ENCODE measurements at places on chromosomes 2 and 18.

- DNase-seq = no peak
These were observed 14.2 kb upstream of the MSL3B start for GRCh38 chr2:233882353-233882752.

DNA sequence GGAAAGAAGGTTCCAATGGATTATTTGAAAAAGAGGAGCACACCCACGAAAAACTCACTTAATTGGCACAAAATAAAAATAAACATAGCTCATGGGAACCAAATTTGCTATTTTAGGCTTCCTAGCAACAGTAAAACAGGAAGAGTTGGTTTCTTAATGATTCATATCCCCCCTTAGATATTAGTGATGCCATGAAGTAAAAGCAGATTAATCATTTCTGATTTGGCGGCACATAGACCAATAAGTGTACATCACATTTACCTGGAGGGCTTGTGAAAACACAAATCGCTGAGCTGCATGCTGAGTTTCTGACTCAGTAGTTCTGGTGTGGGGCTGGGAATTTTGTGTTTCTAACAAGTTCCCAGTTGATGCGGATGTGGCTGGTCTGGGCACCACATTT is 260.4 kb downstream of the SLC4A3 start:
- no peak for DNase-seq

- DNase-seq = no peak
These were observed 133.8 kb upstream of the PKDCC start for GRCh38 chr2:41913921-41914609.

DNA sequence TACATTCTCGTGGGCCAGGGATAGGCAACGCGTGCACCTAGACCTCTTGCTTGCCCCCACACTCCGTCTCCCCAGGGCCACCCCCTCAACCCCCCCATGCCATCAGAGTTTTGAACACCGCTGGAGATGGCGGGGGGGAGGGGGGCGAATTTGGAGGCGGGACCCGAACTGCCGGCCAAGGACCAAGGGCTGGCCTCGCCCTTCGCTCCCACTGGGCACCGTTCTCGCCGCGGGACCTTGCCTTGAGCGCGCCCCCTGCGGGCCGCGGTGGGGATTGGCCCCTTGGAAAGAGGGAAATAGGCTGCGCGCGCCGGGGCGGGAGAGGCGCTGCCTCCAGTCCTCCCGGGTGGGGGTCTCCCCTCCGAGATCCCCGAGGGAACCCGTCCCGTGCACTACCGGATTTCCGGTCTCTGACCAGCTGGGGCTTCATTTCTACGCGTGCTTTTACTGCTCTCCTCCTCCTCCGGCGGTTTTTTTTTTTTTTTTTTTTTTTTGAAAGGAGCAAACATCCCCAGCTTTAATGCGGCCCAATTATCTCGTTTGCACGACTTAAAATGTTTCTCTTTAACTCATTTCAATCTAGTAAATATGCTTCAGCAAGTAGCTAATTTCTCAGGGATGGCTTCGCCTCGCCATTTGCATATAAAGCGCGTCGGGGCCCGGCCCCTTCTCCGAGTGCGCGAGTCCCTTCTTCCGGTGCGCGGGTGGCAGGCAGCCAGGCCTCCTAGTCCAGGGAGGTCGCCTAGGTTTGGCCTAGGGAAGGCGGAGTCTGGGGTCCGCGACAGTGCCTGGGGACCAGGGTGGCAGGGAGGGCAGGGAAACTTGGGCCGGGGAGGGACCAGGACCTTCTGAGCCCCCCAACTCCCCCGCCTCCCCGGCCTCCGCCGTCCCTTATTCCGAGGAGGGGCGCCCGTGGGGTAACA is 10.0 kb upstream of the GBX2 start:
- DNase-seq = no peak

DNA sequence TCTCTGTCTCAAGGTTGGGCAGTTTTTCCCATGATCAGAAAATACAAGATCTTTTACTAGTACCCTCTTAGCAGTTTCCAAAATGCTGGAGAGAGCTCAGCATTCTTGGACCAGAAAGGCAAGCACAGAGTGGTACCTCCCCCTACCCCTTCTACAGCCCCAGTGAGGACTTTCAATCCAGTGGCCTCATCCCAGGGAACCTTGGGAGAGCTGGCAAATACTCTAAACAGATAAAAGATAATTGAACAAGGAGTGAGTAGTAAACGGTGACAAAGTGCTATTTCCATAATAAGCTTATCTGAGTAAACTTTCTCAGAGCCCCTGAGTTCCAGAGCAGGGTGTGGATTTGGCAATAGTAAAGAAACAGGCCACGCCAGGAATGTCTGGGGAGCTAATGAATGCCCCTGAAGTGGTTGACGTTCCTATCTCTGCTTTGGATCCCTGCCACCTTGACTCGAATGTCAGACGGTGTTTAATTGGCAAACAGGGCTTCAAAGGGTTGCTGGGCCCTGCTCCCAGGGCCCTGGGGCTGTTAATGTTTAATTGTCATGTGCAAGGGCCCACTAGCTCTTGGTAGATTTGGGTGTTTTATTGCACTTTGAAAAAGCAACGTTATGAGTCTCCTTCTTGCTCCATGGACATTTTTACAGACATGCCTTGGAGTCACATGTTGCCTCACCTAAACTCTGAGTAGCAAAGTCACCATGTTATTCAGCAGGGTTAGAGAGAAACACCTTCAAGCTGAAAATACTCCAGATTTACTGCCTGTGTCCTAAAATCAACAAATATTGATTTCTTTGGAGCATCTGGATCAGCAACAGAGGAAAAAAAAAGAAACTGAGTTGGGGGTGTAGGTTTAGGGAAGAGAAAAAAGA is 239.9 kb downstream of the CYRIA start:
- no peak for DNase-seq

DNA sequence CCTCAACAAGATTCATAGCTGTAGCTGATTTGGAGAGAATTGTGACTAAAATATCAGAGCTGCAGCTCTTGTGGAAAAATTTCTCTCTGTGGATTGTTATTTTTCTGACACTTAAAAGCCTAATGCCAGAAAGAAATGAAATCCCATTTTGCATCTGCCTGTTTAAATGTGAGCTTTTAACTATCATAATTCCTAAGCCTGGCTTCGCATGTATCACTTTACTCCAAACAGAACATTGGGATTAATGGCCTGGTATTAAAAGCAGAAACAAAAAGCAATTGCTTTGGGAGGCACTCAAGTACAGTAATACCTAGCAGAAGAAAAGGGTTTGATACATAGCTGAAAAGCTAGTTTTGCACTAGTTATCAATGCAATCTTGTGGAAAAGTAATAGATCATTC is 164.2 kb upstream of the FSHR start:
- DNase-seq = no peak

- DNase-seq = no peak
These were observed 5.1 kb downstream of the B4GALT6 start for GRCh38 chr18:31679133-31679742.

DNA sequence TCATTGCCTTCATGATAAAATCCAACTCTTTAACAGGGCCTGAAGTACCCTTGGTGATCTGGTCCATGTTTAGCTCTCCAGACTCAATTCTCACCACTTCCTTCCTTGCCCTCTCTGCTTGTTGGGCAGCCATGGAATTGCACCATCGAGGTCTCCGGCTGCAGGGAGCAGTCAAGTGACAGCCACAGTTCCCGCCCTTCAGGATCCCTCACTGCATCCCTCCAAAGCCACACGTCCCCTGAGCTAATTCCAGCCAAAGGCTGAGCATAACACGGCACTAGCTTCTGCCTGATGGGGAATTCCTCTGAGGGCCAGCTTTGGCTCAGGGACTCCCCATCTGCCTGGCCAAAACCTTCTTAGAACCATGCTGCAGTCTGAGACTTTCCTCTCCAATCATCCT is 47.4 kb upstream of the SLC1A4 start:
- no peak for DNase-seq

DNA sequence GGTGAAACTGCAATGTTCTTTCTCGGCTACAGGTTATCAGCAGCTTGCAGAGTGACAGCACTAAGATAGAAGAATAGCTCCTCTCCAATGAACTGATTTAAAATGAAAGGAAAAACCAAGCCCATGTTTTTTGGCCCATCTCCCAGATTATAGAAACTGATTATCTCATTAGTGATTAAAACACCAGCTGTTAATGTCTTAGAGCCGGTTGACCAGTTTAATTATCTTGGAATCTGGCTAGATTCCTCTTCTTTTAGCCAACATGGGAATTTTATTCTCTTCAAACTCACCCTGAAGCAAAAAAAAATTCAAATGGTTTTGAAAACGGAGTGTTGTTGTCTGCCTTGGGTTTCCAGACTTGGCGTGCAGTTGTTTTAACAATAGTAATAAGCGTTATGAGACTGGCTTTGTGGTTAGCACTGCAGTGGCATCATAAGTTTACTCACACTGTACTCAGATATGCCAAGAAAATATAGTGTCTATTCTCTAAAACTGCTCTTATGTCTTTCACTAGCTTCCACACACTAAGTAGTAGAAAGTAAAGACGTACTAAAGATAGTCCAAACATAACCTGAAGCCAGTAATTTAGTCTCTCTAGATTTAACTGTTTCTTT is 665.3 kb downstream of the STK39 start:
- no peak for DNase-seq

DNA sequence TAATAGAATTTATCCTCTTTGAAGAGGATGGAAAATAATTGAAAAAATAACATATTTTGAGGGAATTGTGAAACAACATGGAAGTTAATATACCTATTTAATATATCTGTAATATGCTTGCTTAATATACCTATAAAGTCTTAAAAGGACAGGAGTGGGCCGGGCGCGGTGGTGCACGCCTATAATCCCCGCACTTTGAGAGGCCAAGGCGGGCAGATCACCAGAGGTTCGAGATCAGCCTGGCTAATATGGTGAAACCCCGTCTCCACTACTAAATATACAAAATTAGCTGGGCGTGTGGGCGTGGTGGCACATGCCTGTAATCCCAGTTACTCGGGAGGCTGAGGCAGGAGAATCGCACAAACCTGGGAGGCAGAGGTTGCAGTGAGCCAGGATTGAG is 254.9 kb downstream of the TMX3 start:
- DNase-seq = no peak

DNA sequence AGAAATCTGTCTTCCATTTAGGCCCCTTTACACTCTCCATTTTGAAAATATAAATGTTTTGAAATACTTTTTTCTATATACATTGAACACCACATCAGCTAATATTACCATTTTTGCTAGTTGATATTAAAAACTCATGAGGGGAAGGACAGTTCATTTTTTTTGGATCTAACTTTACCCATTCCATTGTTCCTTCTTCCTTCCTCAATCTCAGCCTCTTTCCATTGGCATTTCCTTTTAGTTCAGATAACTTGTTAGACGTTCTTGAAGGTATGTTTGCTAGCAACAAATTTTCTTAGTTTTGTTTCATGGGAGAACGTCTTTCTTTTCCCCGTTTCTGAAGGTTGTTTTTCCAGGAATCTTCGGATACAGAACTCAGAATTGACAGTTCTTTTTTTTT is 759.0 kb downstream of the SOCS6 start:
- no peak for DNase-seq

DNA sequence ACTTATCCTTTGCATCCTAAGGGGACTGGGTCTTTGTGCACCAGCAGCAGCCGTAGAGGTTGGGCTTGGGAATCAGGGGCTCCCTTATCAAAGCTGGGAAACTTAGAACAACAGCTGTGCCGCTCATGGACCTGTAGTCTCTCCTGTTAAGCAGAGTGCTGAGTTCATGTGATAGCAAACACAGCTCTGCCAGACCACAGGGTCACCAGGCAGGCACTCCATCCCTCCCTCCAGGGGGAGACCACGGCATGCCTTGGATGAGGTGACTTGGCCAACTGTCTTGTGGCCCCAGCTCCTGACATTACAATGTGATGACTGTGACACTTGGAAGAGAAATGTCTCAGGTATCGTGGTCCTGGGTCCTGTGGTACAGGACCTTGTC is 60.0 kb downstream of the DGKD start:
- DNase-seq = no peak

DNA sequence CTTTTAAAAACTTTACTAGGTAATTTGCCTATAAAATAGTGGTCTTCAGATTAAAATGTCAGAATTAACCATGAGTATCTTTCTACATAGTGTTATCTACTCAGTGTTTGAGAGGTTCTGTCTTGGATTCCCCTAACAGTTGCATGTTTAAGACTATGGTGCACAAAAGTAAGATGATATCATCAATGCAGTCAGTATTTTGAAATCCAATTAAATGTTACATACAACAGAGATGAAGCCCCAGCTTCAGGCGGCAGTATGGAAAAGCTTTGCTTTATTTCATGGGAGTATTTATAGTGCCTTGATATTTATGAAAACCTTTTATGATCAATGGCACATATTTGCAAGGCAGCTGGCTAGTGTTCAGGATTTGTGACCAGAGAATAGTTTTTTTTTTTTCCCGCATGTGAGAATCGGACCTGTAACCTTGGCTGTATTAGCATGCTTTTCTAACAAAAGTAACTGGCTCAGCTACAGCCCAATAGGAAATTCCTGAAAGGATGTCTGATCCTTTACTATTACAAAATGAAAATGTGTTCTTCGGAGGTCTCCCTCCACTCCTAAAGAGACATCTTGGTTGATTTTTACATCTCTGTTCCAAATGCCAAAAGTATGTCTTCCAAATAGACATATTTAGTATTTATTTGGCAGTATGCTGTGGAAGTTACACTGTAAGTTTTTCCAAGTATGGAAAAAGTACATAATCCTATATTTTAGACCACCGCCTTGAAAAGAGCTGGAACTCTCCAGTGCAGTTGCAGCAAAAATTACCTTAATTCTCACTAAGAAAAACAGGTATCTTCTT is 319.3 kb upstream of the UBE2E3 start:
- no peak for DNase-seq

- no peak for DNase-seq
These were observed 282.4 kb upstream of the NETO1 start for GRCh38 chr18:73150199-73150598.

GRCh38 chr2:85185431-85185940 is 52.3 kb downstream of the TCF7L1 start:
- no peak for DNase-seq
